ENCODE measurements at places on chromosomes 6 and 20. TPM values are rescaled to one million over a fixed set of nuclear protein-coding genes. Genes with fewer than 3 reads are reported as not detected.

Gene UBE2J1
- polyA plus RNA-seq: 7.5 TPM

Gene LAMP5
- 0.29 TPM for polyA plus RNA-seq

Gene BMP2
- polyA plus RNA-seq: 0.92 TPM

Gene FLRT3
- 0.26 TPM for polyA plus RNA-seq

Gene FAM229B
- polyA plus RNA-seq: 32.9 TPM

Gene SLC44A4
- polyA plus RNA-seq: 1.1 TPM

Gene BHLHE23
- polyA plus RNA-seq: 0.52 TPM

Gene UQCC2
- polyA plus RNA-seq: 450 TPM

Gene HLA-DRB1
- polyA plus RNA-seq: 2.7 TPM

Gene ME1
- 6.7 TPM for polyA plus RNA-seq

Gene RIMS4
- polyA plus RNA-seq: 3.5 TPM

- no peak for DNase-seq
Measured at GRCh38 chr6:148881593-148882311, 134.9 kb downstream of the UST start.

DNA sequence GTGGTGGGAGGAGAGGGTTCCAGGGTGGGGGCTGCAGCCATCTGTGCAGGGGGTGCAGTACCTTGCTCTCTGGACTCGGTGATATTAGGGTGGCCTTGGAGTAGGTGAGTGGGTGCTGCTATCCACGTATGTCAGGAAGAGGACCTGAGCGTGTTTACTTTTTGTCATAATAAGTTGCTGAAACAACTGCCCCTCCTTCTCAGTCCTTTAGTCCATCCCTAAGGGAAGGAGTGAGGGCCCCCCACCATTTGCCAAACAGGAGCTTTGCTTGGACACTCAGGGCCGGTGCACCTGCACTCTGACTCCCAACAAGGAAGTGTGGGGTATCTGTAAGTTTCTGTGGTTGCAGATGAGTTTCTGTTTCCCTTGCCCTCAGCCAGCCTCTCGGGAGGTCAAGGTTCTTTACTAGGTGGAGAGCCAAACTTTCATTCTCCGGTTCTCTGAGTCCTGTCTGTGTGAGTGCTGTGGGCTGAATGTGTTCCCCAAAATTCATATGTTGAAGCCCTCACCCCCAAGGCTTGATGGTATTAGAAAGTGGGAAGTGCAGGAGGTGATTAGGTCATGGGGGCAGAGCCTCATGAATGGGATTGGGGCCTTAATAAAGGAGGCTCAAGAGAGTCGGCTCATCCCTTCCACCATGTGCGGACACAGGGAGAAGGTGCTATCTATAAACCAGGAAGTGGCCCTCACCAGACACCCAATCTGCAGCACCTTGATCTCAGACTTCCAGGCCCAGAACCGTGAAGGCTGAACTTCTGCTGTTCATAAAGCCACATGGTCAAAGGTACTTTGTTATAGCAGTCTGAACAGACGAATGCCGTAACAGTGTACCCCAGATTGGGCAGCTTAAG is 19.6 kb upstream of the CCR6 start:
- no peak for DNase-seq

GRCh38 chr20:24651171-24651975 is 181.9 kb downstream of the SYNDIG1 start:
- no peak for DNase-seq

GRCh38 chr6:89582669-89583325 is 55.8 kb downstream of the LYRM2 start:
- DNase-seq: no peak

- DNase-seq: no peak
Measured at GRCh38 chr20:50188879-50189680, 1.6 kb upstream of the CEBPB start.

DNA sequence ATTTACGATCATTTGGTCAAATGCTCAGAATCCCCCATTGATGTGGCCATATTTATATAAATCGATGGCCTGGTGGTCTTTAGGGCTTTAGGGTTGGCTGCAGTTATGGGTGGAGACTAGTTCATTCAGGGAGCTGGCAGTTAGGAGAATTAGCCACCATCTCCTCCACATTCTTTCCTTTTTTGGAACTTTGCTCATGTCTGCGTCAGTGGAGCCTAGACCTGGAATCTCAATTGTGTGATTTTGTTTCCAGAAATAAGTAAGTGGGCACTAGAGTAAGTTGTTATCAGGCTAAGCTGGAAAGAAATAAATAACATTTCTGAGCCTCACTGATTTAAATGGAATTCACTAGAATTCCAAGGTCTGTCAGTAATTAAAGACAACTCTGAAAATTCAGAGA is 29.0 kb upstream of the ELOVL5 start:
- no peak for DNase-seq

- DNase-seq: no peak
Measured at GRCh38 chr6:147909640-147910039, 401.1 kb downstream of the SAMD5 start.

- DNase-seq: peak; percentile 70
Measured at GRCh38 chr20:17655865-17656479, 26.1 kb downstream of the RRBP1 start.

- no peak for DNase-seq
Measured at GRCh38 chr6:169691260-169691659, 10.6 kb downstream of the WDR27 start.

GRCh38 chr6:93352604-93353003 is 66.8 kb downstream of the EPHA7 start:
- DNase-seq: no peak

DNA sequence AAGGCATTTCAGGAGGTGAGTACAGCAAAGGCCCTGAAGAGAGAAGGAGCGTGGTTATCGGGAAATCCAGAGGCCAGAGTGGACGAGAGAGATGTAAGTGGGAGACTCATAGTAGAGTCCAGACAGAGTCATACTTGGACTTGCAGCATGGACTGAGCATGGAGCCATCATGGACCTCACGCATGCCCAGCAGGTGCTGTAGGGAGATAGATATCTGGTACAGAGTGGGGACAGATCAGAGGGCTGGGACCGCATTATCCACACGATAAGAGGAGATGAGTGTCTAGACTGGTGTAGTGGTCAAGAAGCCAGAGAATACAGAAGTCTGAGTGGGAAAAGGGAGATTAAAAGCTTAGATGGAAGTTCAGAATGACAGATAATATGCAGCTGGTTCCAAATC is 127.0 kb downstream of the TBC1D7 start:
- DNase-seq: no peak

GRCh38 chr6:146891615-146892265 is 293.0 kb downstream of the ADGB start:
- no peak for DNase-seq

- DNase-seq: no peak
Measured at GRCh38 chr6:64185621-64186020, 550.0 kb downstream of the PHF3 start.

- peak; percentile 60 for DNase-seq
Measured at GRCh38 chr6:108966855-108967755, 118.9 kb downstream of the ARMC2 start.

DNA sequence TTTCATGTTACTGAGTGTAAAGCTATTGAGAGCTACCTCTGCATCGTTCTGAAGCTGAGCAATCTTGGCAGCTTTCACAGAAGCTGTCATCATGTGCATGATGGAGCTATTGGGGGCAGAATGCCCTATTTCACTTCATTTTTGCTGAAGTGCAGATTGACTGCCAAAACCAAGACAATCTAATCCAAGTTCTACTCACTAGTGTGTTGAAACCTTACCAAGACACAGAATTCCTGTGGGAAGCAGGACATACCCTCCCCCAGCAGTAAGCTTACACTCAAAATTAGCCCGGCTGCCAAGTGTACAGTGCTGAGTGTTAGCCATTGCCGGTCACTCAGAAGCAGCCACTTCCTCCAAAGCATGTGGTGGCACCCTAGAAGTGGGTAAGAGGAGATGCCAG is 177.3 kb upstream of the TENT5A start:
- no peak for DNase-seq

DNA sequence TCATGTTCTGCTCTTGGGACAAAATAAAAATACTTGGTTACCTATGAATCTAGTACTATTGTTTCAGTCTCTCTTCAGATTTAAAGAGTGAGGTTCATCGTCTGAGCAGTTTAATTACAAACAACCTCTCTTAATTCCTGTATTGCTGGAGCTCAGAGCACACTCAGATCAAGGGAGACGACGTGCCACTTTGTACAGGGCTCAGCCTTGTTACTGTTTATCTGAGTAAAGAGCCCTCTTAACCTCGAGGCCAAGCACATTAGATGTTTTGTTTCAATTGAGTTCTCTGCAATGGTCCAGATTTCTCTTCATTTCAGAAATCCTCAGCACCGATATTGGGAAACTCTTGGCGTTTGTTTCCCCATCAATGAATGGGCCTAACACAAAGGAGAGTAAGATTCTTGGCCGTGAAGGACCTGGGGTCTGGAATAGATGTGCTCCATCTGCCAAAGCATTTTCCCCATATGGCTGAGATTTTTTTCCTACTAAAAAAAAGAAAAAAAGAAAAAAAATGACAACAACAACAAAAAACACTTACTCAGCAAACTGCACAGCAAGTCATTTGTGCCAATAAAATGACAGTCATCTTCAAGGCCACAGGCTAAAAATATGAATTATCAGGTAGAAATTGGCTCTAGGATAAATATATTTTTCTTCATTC is 82.6 kb upstream of the CCN6 start:
- DNase-seq: no peak

GRCh38 chr6:90249458-90249857 is 47.2 kb downstream of the BACH2 start:
- DNase-seq: no peak

DNA sequence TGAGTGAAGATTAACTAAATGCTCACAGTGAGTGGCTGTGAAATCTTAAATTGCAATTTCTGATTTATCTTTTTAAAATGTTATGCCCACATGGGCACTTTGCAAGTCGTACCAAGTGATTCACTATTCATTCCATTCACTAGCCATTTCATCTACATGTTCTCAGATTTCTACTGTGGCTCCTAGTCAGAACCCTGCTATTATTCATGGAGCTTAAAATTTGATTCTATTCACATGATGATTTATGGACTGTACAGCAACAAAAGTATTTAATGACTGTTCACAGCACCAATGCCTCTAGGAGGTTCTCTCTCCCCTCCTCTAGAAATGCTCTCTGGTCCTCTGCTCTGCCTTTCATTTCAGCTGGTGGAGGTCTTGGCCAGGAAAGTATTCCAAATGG is 133.5 kb upstream of the MAP3K7 start:
- DNase-seq: no peak

- DNase-seq: no peak
Measured at GRCh38 chr6:51387907-51388306, 569.2 kb downstream of the TFAP2B start.

- DNase-seq: no peak
Measured at GRCh38 chr6:82741325-82741995, 324.2 kb downstream of the UBE3D start.

DNA sequence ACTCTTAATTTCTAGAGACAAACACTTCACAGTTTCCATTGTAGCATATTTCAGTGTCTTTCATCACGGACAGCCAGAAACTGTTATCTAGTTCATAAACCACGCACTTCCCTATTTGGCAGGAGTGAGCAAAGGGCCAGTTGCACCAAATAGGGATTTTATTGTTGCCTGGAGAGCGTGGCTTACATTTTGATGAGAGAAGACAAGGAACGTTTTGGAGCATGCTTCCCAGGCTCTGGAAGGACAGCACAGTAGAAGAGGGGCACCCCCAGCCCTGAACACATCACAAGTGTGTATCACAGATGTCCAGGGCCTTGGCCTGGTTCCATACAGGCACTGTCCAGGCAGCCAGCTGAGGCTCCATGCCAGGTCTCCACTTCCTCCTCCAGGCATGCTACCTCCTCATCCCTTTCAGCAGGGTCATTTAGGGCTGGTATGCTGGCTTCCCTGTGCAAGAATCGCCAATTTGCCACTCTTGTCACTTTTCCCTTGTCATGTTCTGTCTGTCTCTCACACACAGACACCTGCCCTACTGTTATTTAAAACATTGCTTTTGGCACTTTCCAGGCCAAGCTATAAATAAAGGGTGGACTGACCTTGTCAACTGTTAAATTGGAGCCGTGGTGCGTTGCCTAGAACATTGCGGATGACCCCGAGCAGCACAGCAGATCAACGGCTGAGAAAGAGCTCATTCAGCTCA is 235.0 kb upstream of the GMDS start:
- DNase-seq: no peak

DNA sequence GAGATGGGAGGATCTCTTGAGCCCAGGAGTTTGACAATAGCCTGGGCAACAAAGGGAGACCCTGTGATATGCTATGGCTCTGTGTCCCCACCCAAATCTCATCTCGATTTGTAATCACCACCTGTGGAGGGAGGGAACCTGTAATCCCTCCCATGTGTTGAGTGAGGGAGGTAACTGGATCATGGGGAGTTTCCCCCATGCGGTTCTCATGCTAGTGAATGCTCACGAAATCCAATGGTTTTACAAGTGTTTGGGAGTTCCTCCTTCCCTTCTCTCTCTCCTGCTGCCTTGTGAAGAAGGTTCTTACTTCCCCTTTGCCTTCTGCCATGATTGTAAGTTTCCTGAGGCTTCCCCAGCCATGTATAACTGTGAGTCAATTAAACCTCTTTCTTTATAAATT is 3.4 kb downstream of the NUDT3 start:
- peak; percentile 8 for DNase-seq

DNA sequence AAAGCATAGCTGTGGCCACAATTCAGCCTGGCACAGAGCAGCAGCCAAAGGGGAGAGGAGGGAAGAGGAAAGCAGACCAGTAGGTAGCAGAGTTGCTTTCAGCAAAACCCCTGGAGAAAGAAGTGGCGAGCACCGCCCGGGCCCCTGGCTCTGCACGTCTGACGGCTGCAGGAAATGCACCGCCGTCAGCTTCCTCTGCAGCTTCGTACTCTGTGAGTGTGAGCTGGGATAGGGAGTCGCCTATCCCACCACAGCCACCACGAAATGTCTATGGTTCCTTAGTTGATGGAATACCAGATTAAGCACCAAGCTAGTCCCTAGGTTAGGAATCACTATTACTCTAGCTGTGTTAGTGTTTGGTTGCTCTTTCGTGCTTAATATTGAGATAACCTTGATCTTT is 79.9 kb upstream of the NAA20 start:
- no peak for DNase-seq

Measured in GM23338 (cell line).